ENCODE measurements at places on chromosomes 7 and 10.

GRCh38 chr10:35992107-35992506 is 350.0 kb upstream of the FZD8 start:
- DNase-seq: no peak

DNA sequence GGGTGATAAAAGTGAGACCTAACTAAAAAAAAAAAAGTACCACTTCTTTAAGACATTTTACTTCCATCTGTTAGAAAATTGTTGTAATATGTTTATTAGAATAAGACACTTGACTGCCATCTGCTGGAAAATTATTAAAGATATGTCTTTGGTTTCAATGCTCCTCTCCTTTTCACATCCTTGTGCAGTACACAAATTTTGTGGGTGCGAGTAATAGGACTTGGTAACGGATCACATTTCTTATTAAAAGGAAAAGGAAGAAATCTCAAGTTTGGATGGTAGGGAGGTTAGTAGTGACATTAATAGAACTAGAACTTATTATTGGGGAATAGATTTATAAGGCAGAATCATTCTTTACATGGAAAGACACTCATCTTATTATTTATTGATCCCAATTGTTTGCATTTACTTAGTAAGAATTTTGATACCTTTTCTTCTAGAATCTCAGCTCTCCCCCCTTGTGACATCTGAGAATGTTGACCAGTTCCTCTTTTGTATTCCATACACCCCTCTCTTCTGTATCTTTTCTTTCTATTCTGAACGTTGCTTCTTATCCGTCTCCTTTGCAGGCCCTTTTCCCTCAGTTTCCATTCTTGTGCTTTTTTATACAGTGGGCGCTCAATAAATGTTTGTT is 43.0 kb upstream of the RPA3 start:
- DNase-seq: no peak

- no peak for DNase-seq
These were observed 68.9 kb downstream of the NEURL1 start for GRCh38 chr10:103562383-103562782.

- DNase-seq: no peak
These were observed 172.6 kb upstream of the BET1 start for GRCh38 chr7:94176694-94177200.

DNA sequence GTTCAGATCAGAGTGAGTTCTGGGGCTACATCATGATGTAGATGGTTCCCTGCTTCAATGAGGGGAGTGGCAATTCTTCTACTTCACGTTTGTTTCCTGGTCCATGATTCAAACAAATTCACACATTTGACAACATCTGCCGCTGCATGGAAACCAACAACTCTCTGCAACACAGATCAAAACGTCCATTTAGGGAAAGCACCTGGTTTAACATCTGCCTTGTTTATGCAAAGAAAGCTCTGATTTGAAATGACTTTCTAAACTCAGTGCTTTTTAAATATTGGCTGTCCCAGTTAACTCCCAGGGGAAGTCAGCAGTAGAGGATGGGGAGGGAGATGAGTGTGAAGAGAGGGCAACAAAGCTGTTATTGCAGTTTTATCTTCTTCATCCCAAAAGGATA is 93.8 kb downstream of the GAD2 start:
- no peak for DNase-seq

GRCh38 chr10:26457088-26457487 is 18.9 kb downstream of the APBB1IP start:
- DNase-seq: no peak

DNA sequence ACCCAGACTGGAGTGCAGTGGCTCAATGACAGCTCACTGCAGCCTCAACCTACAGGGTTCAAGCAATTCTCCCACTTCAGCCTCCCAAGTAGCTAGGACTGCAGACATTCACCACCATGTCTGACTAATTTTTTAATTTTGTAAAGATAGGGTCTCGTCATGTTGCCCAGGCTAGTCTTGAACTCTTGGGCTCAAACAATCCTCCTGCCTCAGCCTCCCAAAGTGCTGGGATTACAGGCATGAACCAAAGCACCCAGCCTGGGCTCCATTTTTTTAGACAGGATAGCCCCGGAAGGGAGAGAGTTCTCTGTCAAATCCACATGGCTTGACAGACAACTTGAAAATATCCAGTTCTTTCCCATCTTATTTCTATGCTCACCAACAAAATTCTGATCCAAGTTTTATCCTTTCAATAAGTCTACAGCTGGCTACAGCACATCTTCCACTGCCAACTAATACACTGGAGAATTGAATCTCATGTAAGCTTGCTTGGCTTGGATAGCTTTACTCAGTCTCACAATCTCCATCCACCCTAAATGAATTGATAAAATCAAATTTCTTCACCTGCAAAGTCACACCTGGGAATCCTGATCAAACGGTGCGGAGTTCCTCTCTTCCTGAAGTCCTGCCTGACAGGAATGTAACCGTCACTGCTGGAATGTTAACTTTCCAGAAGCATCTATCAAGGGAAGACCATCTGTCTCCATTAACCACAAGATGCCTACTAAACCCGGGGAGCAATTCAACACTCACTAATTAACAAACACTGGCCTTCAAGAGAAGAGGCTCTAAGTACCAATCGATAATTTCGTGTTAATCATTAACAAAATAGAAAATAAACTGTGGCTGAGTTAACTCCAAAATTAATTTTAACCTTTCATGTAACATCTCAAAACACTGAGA is 239.7 kb upstream of the MKLN1 start:
- no peak for DNase-seq

DNA sequence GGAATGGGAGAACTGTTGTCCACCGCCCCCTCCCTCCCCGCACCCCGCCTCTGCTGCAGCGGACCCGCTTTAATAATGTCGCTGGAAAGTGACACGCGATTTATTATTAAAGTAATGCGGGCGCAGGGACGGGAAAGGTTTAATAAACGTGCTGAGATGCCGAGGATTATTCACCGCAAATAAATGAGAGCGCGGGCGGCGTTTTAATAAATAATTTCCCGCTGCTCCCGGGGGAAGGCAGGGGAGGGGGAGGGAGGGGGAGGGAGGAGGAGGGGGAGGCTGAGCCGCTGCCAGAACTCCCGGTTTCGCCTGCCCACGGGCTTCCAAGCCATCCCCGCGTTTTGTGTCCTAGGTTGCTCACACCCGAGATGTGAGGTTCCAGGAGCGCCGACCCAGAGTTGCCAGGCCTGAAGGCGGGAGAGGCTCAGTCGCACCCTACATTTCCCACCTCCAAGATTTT is 5.1 kb downstream of the KAZALD1 start:
- DNase-seq: no peak

DNA sequence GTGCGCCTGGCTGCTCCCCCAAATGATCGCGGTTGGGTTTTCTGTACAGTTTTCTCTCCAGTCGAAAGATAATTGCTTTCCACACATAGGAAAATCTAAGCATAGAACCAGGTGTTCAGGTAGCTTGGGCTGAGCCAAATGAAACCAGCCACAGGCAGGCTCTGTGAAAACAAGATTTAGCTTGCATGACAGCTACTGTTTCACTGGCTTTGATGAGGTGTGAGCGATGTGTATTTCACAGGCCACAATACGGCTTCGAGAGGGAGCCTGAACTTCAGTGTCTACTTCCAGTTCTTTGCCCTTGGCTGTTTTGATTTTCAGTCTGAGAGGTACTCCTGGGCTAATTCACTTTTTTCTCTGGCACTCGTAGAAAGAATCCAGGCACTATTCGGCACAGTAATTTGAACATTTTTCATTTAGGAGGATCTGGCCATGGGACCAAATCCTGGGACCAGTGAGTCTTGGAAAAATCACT is 110.5 kb downstream of the JCAD start:
- no peak for DNase-seq

GRCh38 chr10:114810926-114811325 is 10.7 kb upstream of the FHIP2A start:
- DNase-seq: peak; percentile 54

DNA sequence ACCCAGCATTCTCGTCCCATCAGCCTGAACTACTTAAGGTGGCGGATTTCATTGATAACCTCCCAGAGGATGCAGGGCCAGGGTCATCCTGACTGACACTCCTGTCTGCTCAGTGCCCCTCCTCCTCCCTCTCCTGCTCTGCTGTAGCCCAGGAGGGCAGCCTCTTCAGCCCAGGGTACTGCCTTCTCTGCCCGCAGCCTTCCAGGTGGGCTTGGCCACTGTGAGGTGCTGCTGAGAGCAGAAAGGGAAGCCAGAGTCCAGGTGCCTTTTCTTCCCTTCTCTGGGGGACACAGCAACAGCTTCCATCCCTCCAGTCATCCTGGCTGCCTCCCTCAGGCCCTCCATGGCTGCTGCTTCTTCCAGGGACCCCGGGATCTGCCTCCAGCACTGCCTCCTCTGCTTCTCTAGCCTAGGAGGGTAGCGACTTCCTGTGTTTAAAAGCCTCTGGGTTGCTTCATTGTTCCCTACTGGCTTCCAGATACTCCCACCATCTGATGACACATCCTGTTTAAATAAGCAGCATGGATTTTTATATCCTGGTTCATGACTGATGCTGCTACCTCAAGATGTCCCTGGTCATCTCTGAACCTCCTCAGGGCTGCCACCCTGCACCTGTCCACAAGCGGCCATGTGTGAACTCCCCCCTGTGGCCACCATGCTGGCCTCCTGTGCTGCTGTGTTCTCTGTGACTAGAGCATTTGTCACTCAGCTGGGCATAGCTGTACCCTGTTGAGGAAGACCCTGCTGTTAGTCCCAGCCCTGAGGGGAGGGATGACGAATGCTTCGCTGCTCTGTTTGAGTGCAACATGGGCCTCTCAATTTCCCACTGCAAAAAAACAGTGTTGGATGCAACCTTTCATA is 55.8 kb downstream of the AKR1C4 start:
- no peak for DNase-seq

- no peak for DNase-seq
These were observed 84.9 kb downstream of the GRB10 start for GRCh38 chr7:50697748-50698147.

GRCh38 chr7:68309806-68310205 is 1288.5 kb upstream of the AUTS2 start:
- DNase-seq: no peak

DNA sequence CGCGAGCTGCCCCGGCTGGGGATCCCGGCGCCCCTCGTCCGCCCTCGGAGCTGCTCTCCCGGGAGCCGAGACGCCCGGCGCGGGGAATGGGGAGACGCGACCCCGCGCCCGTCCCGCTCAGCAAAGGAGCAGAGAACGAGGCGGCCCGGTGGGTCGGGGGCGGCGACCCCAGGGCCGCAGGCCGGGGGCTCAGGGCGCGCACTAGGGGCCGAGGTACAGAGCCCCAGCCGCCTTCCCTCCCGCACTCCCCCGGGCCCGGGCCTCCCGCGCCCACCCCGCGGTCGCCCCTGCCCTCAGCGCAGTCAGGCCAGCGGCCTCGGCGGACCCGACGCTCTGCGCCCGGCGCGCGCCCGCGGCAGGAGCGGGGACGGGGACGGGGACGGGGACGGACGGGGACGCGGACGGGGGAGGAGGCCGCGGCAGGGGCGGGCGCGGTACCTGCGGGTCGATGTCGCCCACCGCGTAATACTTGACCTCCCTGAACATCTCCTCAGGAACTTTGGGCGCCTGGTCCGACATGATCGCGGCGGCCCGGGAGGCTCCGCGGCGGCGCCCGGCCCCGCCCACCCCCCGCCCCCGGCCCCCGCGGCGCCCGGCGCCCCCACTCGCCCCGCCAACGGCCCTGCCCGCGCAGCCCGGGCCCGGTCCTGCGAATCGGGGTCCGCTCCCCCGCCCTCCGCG is 373 bp downstream of the PAXIP1 start:
- DNase-seq: peak; percentile 41

DNA sequence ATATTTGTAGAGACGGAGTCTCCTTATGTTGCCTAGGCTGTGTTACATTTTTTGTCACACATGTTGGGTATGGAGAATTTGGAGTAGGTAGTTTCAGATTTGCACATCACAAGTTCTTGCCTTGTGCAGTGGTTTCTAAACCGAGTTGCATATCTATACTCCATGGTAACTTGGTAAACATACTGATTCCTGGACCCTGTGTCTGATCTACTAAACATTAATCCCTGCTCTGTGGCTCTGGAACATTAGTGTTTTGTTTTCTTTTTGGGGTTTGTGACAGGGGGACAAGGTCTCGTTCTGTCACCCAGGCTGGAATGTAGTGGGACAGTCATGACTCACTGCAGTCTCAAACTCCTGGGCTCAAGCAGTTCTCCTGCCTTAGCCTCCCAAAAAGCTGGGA is 24.7 kb downstream of the AUTS2 start:
- DNase-seq: no peak

DNA sequence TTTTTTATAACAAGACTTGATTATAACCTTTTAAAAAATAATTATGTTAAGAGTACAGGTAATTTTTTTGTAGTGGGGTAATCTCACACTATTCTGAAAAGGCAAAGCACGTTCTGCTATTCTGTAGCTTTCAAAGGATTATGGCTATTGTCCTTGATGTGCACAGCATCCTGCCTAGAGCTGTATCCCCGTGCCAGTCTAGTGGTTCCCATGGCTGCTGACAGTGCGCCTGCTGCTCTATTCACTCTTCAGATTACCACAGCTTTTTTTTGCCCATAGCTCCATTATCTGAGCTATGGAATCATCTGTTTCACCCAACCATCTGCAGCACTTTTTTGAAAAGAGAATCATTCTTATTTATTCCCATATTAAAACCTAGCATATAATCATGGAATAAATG is 723.4 kb downstream of the PHTF2 start:
- DNase-seq: no peak

DNA sequence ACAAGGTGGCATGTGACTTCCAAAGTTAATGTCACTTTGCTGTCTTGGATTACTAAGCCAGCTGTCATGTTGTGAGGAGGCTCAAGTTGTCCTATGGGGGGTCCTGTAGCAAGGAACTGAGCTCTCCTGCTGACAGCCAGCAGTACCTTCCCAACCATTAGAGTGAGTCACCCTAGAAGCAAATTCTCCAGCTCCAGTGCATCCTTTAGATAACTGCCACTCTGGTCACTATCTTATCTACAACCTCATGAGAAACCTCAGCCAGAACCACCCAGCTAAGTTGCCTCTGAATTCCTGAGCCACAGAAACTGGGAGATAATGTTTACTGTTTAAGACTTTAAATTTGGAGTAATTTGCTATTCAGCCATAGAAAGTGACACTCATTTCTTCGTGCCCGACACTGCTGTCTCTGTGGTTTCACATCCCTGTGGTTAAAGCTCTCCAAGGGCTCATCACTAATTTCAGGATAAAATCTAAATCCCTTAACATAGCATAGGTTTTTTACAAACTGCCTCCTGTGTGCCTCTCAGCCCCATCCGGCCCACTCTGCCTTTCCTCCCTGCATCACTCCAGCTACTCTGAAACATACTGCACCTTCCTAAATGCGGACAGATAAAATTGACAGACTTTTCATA is 83.5 kb downstream of the PRR15 start:
- DNase-seq: no peak

GRCh38 chr10:78921895-78922294 is 146.9 kb upstream of the ZMIZ1 start:
- no peak for DNase-seq

GRCh38 chr10:16853201-16853600 is 36.0 kb upstream of the RSU1 start:
- no peak for DNase-seq

- DNase-seq: no peak
These were observed 97.0 kb downstream of the LRMDA start for GRCh38 chr10:75528392-75528791.
